HepG2 (cell line): ENCODE measurements at places on chromosomes 6 and 20. TPM values are rescaled to one million over a fixed set of nuclear protein-coding genes. Genes with fewer than 3 reads are reported as not detected.
A peak's percentile ranks its signal among the peaks of the same experiment; 100 is the strongest.

STAU1 gene
- polyA plus RNA-seq: 121 and 133 TPM in 2 replicates

- peaks cover 81% of the 10 kb centered on the region for H3K4me1 ChIP-seq
- H3K27ac ChIP-seq: no peak overlapping the region
- H3K36me3 ChIP-seq: no peaks in the 10 kb centered on the region
- H3K27me3 ChIP-seq: no peaks in the 10 kb centered on the region
- DNase-seq: no peak
- H3K4me3 ChIP-seq: no peak overlapping the region
These were observed 129.0 kb upstream of the TNFAIP3 start for GRCh38 chr6:137737836-137738596.

GRCh38 chr6:17233531-17233930 lies 47.6 kb upstream of the RBM24 start:
- no peak overlapping the region for H3K4me3 ChIP-seq
- DNase-seq: peak; percentile 12
- H3K27ac ChIP-seq: no peak overlapping the region
- no peaks in the 10 kb centered on the region for H3K36me3 ChIP-seq
- no peaks in the 10 kb centered on the region for H3K27me3 ChIP-seq
- H3K4me1 ChIP-seq: no peaks in the 10 kb centered on the region

GRCh38 chr6:68635706-68636513 lies 828 bp downstream of the ADGRB3 start:
- peak overlapping the region; percentile 47; the same call in 1 of the 2 replicates for H3K4me3 ChIP-seq
- peaks cover 19% of the 10 kb centered on the region; the same call in 2 of the 3 replicates for H3K27me3 ChIP-seq
- peaks cover 13% of the 10 kb centered on the region for H3K4me1 ChIP-seq
- DNase-seq: no peak
- no peak overlapping the region for H3K27ac ChIP-seq

DNA sequence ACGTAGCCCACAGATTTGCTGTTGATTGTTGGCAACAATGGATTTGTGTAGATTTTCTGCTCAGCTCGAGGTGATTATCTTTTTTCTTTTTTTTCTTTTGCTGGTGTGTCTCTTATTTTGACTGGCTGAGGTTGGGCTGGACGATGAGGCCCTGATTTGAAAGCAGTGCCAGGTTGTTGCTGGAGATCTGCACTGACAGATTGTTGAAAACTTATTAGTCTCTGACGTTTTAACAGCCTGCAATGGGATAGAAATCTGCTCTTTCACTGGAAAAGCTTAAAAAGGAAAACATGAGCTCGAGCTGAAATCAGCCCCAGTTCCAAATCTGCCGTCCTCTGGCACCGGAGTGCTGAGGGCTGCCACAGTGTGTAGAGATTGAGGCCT lies 87.7 kb downstream of the PDE7B start:
- no peaks in the 10 kb centered on the region for H3K27me3 ChIP-seq
- no peak overlapping the region for H3K27ac ChIP-seq
- no peaks in the 10 kb centered on the region for H3K4me1 ChIP-seq
- H3K36me3 ChIP-seq: no peaks in the 10 kb centered on the region
- H3K4me3 ChIP-seq: no peak overlapping the region

GRCh38 chr6:162942866-162943265 lies 215.1 kb downstream of the PACRG start:
- H3K36me3 ChIP-seq: no peaks in the 10 kb centered on the region
- no peak overlapping the region for H3K4me3 ChIP-seq
- H3K4me1 ChIP-seq: no peaks in the 10 kb centered on the region
- no peak for DNase-seq
- no peak overlapping the region for H3K27ac ChIP-seq
- H3K27me3 ChIP-seq: no peaks in the 10 kb centered on the region

DNA sequence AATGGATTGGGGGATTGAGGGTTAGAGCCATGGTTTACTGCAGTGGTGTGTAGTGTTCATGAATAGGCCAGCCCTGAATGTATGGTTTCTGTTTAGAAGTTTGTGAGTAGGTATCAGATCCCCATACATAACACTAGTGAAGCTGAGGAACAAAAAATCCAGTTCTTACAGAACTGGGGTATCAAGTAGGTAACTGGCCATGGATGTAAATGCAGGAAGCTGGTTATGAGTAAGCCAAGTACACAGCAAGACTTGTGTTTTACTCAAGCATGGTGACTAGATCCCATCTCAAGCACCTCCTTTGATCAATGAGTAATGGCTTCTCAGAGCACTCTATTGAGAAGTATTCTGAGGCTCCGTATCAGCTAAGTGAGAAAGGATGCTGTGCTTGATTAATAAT lies 613.7 kb upstream of the FLRT3 start:
- no peaks in the 10 kb centered on the region for H3K36me3 ChIP-seq
- H3K4me3 ChIP-seq: no peak overlapping the region
- no peaks in the 10 kb centered on the region for H3K27me3 ChIP-seq
- no peak for DNase-seq
- peaks cover 17% of the 10 kb centered on the region for H3K4me1 ChIP-seq

DNA sequence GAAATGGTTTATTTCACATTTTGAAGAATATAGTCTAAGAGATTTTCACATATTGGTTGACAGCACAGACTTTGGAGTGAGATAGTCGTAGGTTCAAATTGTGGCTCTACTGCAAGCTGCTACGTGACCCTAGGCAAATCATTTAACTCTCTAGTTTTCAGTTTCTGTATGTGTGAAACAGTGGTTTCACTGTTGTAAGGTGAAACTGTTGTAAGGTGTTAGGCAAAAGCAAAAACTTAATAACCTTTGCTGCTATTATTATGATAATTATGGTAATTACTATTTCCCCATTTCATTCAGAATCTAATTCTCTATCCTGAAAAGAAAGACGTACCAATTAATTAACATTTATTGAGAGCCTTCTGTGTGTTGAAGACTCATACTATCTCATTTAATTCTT lies 144.2 kb downstream of the REV3L start:
- no peak overlapping the region for H3K4me3 ChIP-seq
- H3K36me3 ChIP-seq: peaks cover 12% of the 10 kb centered on the region
- no peak overlapping the region for H3K27ac ChIP-seq

GRCh38 chr6:70379473-70380013 lies 33.8 kb upstream of the FAM135A start:
- no peaks in the 10 kb centered on the region for H3K27me3 ChIP-seq
- H3K4me1 ChIP-seq: peaks cover 17% of the 10 kb centered on the region; the same call in 1 of the 2 replicates
- H3K36me3 ChIP-seq: no peaks in the 10 kb centered on the region
- H3K4me3 ChIP-seq: peak overlapping the region; percentile 9

- H3K36me3 ChIP-seq: no peaks in the 10 kb centered on the region
- no peak overlapping the region for H3K27ac ChIP-seq
- H3K4me3 ChIP-seq: no peak overlapping the region
- DNase-seq: no peak
- no peaks in the 10 kb centered on the region for H3K4me1 ChIP-seq
These were observed 473.7 kb upstream of the JARID2 start for GRCh38 chr6:14772188-14772587.

MYBL2 gene
- 8.7 and 11.9 TPM in 2 replicates for polyA plus RNA-seq

DNA sequence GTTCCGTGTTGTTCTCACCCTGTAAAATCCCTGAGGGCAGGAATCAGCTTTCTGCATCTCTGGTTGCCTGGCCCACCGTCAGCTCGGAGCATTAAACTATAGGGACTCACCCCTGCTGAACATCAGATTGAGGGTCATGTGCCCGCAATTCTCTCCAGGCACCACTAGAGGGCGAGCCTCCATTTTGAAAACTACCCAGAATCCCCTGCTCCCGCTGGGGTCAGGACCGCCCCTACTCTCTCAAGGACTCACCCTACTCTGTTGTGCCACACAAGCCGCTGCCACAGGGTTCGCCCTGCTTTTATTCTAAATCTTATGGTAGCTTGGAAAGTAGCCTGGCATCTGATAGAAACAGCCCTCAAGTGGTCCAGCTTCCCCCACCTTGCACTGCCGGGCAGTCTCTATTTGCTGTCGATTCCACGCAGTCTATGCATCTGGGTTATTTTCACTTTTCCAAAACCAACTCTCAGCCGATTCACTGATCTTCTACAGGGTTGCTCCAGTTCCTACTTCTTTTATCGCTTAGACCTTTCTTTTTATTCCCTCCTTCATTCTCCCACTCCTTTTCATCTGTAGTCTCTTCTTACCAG lies 244.1 kb upstream of the QKI start:
- no peaks in the 10 kb centered on the region; the same call in 1 of the 2 replicates for H3K27me3 ChIP-seq
- no peak overlapping the region for H3K4me3 ChIP-seq
- no peak overlapping the region for H3K27ac ChIP-seq
- no peaks in the 10 kb centered on the region for H3K36me3 ChIP-seq
- DNase-seq: no peak
- H3K4me1 ChIP-seq: no peaks in the 10 kb centered on the region

- no peaks in the 10 kb centered on the region for H3K36me3 ChIP-seq
- H3K27me3 ChIP-seq: no peaks in the 10 kb centered on the region
- no peaks in the 10 kb centered on the region for H3K4me1 ChIP-seq
- peak; percentile 21 for DNase-seq
- no peak overlapping the region for H3K27ac ChIP-seq
These were observed 17.1 kb upstream of the CALHM6 start for GRCh38 chr6:116444092-116444491.

- no peak for DNase-seq
- H3K36me3 ChIP-seq: no peaks in the 10 kb centered on the region
- H3K27ac ChIP-seq: peak overlapping the region; percentile 90
These were observed 45.9 kb downstream of the NOL4L start for GRCh38 chr20:32539026-32539816.

NKAIN4 gene
- not detected in 2 replicates for polyA plus RNA-seq

KCNK5 gene
- polyA plus RNA-seq: 0.03 TPM in 1 of 2 replicates, not detected in the other

- peak overlapping the region; percentile 66; the same call in 1 of the 2 replicates for H3K4me3 ChIP-seq
- no peak overlapping the region for H3K27ac ChIP-seq
- peaks cover 20% of the 10 kb centered on the region for H3K4me1 ChIP-seq
- no peak for DNase-seq
These were observed 158.7 kb upstream of the ZNF184 start for GRCh38 chr6:27631609-27631916.

DNA sequence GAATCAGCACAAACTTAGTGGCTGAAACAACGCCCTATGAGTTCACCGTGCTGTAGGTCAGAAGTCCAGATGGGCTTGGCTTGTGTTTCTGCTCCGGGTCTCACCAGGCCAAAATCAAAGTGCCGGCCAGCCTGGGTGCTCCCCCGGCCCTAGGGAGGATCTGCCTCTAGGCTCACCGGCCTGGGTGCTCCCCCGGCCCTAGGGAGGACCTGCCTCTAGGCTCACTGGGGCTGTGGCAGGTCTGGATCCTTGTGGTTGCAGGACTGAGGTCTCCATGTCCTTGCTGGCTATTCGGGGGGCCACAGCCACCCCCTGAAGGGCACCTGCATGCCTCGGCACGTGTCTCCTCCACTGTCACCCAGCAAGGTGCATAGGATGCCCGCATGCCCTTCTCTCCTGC lies 216.3 kb downstream of the TAF4 start:
- peaks cover 87% of the 10 kb centered on the region for H3K27me3 ChIP-seq
- H3K4me1 ChIP-seq: no peaks in the 10 kb centered on the region
- no peaks in the 10 kb centered on the region for H3K36me3 ChIP-seq
- no peak overlapping the region for H3K27ac ChIP-seq
- H3K4me3 ChIP-seq: no peak overlapping the region
- no peak for DNase-seq

PRDM13 gene
- polyA plus RNA-seq: not detected in 2 replicates

DNA sequence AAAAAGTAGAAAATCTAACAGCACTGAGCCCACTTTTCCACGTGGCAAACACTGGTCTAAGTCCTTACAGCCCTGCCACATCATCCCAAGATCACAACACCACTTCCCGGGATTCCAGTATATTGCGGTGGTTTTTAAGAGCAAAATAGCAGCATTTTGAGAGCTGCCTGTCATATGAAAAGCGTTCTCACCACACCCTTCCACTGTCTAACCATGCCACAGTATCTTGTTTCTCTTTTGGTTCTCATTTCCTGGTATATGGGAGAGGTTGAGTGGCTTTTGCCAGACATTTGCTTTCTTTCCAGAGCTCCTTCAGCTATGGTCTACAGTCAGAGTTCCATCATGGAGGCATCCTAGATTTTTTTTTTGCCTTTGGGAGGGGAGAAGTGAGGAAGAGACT lies 243.0 kb downstream of the TSHZ2 start:
- H3K4me1 ChIP-seq: no peaks in the 10 kb centered on the region
- no peaks in the 10 kb centered on the region for H3K27me3 ChIP-seq
- no peak overlapping the region for H3K27ac ChIP-seq
- DNase-seq: no peak

PLCB1 gene
- 55.9 and 56.7 TPM in 2 replicates for polyA plus RNA-seq

BAK1 gene
- 15.0 and 22.2 TPM in 2 replicates for polyA plus RNA-seq

PPP1R14C gene
- not detected in 2 replicates for polyA plus RNA-seq

DNA sequence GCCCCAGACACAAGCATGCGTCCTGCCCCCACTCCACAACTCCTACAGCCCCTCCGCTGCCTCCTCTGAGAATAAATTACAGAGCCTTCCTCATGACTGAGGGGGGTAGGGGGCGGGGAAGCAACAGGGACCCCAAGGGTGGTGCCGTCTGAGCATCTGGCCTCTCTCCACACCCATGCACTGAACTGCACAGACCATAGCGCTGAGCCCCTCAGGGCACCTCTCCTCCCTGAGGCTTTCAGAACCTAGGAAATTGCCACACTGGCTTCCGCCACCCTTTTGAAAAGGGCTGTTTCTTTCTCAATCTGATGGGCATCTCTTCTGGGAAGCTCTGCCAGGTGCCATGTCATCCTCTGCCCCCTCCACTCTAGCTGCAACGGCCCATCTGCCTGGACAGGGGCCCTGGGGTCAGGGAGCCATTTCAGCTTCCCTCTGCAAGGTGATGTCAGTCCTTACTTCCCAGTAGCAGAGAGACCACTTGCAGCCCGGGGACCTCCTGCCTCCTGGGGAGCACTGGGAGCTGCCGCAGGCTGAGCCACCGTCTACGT lies 2.5 kb downstream of the CST7 start:
- no peak for DNase-seq
- H3K27me3 ChIP-seq: peaks cover 7% of the 10 kb centered on the region
- no peaks in the 10 kb centered on the region for H3K36me3 ChIP-seq
- 0 out of 2 replicates have a peak, but pooled peaks cover 5% of the 10 kb centered on the region for H3K4me1 ChIP-seq
- H3K27ac ChIP-seq: no peak overlapping the region

GRCh38 chr20:19435316-19435715 lies 222.9 kb downstream of the SLC24A3 start:
- no peaks in the 10 kb centered on the region for H3K36me3 ChIP-seq
- no peak for DNase-seq
- no peaks in the 10 kb centered on the region for H3K27me3 ChIP-seq
- H3K4me1 ChIP-seq: no peaks in the 10 kb centered on the region
- no peak overlapping the region for H3K4me3 ChIP-seq

SLC52A3 gene
- polyA plus RNA-seq: 0.03 TPM in 1 of 2 replicates, not detected in the other

GRCh38 chr6:74319292-74319691 lies 623.3 kb downstream of the CD109 start:
- no peaks in the 10 kb centered on the region for H3K4me1 ChIP-seq
- no peaks in the 10 kb centered on the region for H3K36me3 ChIP-seq
- no peaks in the 10 kb centered on the region for H3K27me3 ChIP-seq
- no peak overlapping the region for H3K27ac ChIP-seq
- no peak for DNase-seq
